Activated naive CD8-positive, alpha-beta T cell treated with anti-CD3 and anti-CD28 coated beads, Interleukin-2, amount 50 U/mL, for 24 hours (primary cell): ENCODE measurements at places on chromosomes 2 and 18.

DNA sequence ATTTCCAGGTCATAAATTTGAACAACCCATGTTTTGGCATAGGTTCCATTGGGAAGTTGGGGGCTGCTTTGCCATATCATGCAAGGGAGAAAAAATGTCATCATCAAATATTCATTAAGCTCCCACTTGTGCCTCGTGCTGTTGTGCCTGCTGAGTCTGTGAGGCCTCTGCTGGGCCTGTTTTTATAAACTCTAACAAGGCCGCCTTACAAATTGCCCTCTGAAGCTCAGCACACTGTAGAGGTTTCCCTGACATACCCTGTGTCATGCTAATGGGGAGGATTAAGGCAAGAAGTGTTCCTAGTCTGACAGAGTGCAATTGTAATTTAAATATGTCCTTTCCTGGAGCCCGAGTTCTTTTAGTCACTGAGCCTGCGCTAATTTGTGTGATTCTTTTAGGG lies 17.6 kb downstream of the OSBPL6 start:
- no peak for DNase-seq

GRCh38 chr2:155692106-155692505 lies 640.4 kb downstream of the NR4A2 start:
- no peak for DNase-seq

- no peak for DNase-seq
Measured at GRCh38 chr2:222915092-222915957, 54.5 kb downstream of the ACSL3 start.

GRCh38 chr2:151946899-151947812 lies 118.9 kb upstream of the ARL5A start:
- peak; percentile 31 for DNase-seq

DNA sequence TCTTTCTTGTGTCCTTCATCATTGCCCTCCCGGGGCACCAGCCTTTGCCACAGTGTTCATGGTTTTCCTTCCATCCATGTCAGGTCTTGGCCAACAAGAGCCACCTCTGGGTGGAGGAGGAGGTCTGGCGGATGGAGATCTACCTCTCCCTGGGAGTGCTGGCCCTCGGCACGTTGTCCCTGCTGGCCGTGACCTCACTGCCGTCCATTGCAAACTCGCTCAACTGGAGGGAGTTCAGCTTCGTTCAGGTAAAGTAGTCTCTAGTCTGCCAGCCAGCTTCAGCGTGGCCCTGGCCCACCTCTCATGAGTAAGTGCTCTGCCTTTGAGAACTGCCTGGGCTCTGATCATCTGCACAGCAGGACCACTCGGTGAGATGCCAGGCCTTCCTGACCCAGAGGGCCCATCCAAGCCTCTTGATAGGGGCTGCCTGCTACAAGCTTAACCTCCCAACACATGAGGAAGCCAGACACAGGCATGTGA lies 31.0 kb downstream of the STEAP3 start:
- no peak for DNase-seq

DNA sequence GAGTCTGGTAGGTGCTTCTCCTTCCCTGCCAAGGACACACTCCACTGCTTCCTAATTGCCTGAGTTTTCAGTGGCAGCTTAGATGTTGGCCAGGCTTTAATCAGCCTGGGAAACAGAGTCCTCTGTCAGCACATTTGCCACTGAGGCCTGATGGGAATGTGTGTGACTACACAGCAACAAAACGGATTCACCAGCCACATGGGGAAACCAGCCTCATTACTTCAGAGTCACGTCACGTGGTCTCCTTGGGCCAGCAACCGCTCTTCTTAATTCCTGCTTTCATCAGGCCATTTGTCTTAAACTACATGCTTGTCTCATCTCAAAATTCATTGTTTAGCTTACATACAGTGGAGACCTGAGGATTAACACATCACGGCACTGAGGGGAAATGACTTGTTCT lies 93.9 kb upstream of the LTBP1 start:
- no peak for DNase-seq

- DNase-seq, result no peak
Measured at GRCh38 chr2:29618024-29618423, 303.4 kb downstream of the ALK start.

GRCh38 chr18:26700728-26701127 lies 152.4 kb upstream of the KCTD1 start:
- no peak for DNase-seq

DNA sequence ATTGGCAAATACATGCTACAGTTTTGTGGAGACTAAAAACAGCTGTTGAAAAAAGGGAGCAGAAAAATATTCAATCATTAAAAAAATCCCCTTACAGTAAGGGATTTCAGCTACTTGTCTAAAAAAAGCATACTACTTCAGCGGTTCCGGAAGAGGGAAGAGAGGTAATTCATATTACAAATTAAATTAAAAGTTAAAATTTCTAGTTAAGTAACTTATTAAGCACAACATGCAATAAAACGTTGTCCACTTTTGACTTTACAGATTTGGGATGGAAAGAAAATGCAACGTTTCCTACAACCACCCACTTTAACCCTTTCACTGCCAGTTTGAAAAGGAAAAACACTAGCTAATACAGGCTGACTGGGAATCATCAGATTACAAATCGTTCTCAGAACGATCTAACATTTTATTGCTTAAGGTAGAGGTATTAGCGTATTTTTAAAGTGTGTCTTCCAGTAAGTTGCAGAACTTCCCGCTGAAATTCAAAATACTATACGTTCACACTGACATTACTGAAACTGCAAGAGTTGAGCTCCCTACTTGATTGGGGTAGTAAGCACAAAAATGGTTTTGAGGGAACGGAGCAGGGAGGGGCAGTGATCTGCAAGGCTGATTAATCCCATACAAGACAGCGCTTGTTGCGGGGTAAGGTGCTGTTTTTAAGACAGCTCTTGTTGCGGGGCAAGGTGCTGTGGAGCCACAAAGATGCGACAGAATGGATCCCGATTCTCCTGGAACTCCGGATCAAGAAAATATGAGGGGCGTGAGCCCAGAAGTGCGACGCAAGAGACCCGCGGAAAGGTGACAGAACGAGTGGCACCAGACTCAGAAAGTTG lies 743 bp downstream of the HADHA start:
- no peak for DNase-seq

- DNase-seq, result no peak
Measured at GRCh38 chr2:1055014-1055595, 104.5 kb downstream of the SNTG2 start.

GRCh38 chr18:62585274-62586150 lies 62.7 kb downstream of the ZCCHC2 start:
- peak; percentile 50 for DNase-seq

DNA sequence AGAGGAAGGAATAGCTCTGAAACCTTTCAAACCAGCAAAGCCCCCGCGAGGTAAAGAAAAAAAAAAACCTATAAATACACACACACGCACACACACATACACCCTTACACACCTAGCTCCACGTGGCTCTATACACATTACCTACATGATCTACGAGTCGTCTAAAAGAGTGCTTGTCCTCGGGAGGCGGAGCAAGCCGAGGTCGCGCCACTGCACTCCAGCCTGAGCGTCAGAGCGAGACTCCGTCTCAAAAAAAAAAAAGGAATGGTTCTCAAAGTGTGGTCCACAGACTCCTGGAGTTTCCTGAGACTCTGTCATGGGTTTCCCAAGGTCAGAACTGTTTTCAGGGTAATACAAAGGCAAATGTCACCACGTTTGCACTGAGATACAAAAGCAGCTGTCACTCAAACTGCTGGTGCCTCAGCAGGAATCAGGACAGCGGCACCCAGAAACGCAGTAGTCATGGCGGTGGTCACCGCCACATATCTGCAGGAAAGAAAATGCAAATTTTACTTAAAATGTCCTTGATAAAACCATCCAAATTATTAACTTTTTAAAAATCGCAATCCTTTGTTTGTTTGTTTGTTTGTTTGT lies 130.0 kb upstream of the GPC1 start:
- no peak for DNase-seq

DNA sequence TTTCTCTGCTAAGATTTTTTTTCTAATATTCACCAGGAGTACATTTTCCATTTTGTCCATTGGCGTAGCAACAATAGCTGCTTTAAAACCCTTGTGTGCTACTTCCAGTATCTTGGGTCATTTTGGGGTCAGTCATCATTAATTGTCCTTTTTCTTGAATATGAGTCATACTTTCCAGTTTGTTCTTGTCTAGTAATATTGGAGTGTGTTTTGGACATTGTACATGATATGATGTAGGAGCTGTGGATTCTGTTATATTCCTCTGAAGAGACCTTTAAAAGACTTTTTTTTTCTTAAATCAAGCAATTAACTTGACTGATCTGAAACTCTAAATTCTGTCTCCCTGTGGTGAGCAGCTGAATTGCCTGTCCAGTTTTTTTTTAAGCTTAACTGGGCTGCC lies 40.8 kb downstream of the AGPS start:
- DNase-seq, result no peak

- DNase-seq, result no peak
Measured at GRCh38 chr2:219422952-219423534, 4.9 kb downstream of the DES start.

- DNase-seq, result no peak
Measured at GRCh38 chr2:79591281-79591680, 78.4 kb downstream of the CTNNA2 start.

DNA sequence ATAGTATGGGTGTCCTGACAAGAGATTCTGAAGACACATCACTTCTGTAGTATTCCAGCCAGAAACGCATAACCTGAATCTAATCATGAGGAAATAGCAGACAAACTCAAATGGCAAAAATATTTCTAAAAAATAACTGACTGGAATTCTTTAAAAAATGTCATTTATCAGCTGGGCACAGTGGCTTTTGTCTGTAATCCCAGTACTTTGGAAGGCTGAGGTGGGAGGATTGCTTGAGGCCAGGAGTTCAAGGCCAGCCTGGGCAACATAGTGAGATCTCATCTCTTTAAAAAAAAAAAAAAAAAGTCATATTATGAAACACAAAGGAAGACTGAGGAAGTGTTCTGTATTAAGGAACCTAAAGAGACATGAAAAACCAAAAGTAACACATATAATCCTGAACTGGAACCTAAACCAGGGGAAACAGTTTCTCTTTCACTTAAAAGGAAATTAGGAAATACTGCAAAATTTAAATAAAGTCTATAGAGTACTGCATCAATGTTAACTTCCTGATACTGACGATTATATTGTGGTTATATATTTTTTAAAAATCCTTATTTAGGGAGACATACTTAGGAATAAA lies 29.9 kb downstream of the SESTD1 start:
- DNase-seq, result no peak

- DNase-seq, result no peak
Measured at GRCh38 chr18:10072671-10073175, 158.9 kb downstream of the VAPA start.

DNA sequence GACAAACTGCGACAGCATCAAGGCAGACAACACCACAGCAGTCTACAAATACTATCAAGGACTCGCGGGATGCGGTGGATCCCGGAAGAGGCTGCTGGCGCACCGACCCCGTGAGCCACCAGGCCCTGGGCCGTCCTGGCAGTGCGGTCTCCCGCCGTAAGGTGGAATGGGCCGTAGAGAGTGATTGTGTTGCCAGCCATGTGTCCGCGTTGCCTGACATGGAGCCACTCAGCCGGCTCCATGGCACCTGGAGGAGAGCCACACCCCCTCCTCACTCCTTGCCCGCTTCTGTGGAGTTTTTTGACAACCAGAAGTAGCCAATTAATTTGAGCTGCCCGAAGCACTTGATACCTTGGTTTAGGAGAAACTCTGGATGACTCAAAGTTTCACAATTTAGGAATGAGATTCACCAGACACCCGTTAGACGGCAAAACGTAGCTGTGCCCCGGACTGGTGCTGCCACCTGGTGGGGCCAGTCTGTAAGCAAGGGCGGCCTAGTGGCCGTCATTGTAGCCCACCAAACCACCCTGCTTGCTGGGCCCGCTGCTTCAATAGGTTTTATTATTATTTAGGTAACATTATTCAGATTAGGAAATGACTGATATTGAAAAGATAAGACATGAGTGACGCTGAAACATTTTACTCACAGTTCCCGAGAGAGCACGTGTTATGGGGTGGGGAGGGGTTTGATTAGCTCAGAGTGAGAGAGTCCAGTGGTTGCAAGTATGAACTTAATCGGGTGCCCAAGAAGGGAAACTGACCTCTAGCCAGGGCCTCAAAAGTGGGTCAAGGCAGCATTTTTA lies 10.2 kb upstream of the IMP4 start:
- DNase-seq, result peak; percentile 82

- DNase-seq, result no peak
Measured at GRCh38 chr18:51017140-51017879, 12.7 kb upstream of the SMAD4 start.

- no peak for DNase-seq
Measured at GRCh38 chr2:71419976-71420375, 33.4 kb upstream of the DYSF start.

DNA sequence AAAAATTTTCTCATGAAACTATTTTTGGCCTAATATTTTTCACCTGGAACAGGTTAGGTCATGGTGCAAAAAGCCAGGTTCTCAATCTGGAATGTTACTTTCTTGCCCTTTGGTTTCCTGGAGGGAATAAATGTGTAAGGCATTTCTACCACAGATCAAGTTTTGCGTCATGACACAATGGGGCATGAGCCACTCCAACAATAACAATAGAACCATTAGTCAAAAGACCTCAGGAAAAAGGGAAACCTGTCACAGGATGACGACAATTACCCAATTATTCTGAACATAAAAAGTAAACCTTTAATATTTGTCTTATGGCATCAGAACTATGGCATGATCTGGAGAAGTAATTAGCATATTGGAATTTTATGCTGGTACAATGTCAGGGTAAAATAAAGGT lies 88.2 kb upstream of the HNRNPA3 start:
- no peak for DNase-seq

DNA sequence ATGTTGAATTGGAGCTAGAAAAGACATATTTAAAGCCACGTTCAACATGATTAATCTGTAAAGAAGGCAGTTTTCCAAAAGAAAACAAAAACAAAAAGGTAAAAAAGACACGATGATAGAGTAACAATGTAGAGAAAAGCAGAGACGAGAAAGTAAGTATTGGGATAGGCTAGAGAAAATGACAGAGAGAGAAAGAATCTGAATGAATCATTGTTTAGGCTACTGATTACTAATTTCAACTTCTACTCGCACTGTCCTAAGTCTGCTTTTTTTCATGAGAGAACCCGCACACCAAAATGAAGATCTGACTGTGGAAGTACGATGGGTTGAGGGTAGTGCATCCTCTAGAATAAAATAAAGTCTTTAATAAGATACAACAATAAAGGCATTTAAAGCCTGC lies 1599.2 kb upstream of the TMEFF2 start:
- no peak for DNase-seq

GRCh38 chr2:102581911-102582310 lies 37.4 kb upstream of the SLC9A2 start:
- DNase-seq, result no peak
